ENCODE measurements at places on chromosomes 4 and X. TPM values are rescaled to one million over a fixed set of nuclear protein-coding genes. Genes with fewer than 3 reads are reported as not detected.

The F11 gene
- not detected for total RNA-seq

The PNMA6F gene
- total RNA-seq, result not detected

The HAND2 gene
- 0.46 TPM for total RNA-seq

The LPAR4 gene
- total RNA-seq, result 0.97 TPM

The PASD1 gene
- total RNA-seq, result not detected

The OCRL gene
- 12.3 TPM for total RNA-seq

The NEUROG2 gene
- not detected for total RNA-seq

The IL21 gene
- total RNA-seq, result not detected

The ZMAT1 gene
- total RNA-seq, result 0.97 TPM

The ZNF630 gene
- 0.65 TPM for total RNA-seq

The CENPVL2 gene
- not detected for total RNA-seq

The HERC5 gene
- 10.2 TPM for total RNA-seq
